Germinal center (tissue), 1 donor: ENCODE measurements at places on chromosomes 7 and 10.

GRCh38 chr10:49600781-49601400, 9.2 kb upstream of the SLC18A3 start:
- DNase-seq = no peak

- no peak for DNase-seq
Observed at GRCh38 chr7:2799253-2799652, 44.9 kb downstream of the GNA12 start.

DNA sequence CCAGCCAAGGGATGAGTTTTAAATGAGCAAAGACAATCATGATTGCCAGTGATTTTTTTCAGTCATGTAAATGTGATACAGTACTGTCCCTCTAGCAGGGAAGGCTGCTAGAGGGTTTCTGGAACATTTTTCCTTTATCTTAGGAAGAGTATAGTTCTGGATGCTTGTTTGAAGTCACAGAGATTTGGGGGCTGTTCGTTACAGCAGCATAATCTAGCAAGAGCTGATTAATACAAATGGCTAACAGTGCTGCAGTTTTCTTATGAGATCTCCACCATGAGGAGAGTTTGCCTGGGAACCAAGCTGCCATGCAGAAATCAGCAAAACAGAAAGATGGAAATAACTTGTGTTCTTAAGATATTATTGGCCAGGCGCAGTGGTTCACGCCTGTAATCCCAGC, 7.9 kb upstream of the PPA1 start:
- DNase-seq = no peak

GRCh38 chr7:10789170-10789569, 184.5 kb upstream of the PHF14 start:
- no peak for DNase-seq

- DNase-seq = no peak
Observed at GRCh38 chr7:82230811-82231581, 212.6 kb downstream of the CACNA2D1 start.

GRCh38 chr10:91042069-91042468, 121.2 kb upstream of the ANKRD1 start:
- no peak for DNase-seq

- no peak for DNase-seq
Observed at GRCh38 chr10:51342381-51342780, 268.1 kb downstream of the PRKG1 start.

GRCh38 chr10:31358688-31359330, 39.8 kb downstream of the ZEB1 start:
- DNase-seq = no peak

GRCh38 chr10:123150271-123150985, 2.5 kb downstream of the HMX2 start:
- DNase-seq = no peak

GRCh38 chr10:116602648-116603400, 12.1 kb downstream of the PNLIPRP1 start:
- DNase-seq = no peak

- no peak for DNase-seq
Observed at GRCh38 chr10:78414380-78414779, 380.7 kb downstream of the RPS24 start.

GRCh38 chr7:138893258-138893657, 87.9 kb downstream of the KIAA1549 start:
- DNase-seq = no peak

- DNase-seq = no peak
Observed at GRCh38 chr7:40623863-40624262, 489.1 kb downstream of the SUGCT start.

GRCh38 chr10:17432723-17433122, 21.7 kb downstream of the ST8SIA6 start:
- DNase-seq = no peak

- no peak for DNase-seq
Observed at GRCh38 chr10:76404531-76404930, 973.1 kb downstream of the LRMDA start.

DNA sequence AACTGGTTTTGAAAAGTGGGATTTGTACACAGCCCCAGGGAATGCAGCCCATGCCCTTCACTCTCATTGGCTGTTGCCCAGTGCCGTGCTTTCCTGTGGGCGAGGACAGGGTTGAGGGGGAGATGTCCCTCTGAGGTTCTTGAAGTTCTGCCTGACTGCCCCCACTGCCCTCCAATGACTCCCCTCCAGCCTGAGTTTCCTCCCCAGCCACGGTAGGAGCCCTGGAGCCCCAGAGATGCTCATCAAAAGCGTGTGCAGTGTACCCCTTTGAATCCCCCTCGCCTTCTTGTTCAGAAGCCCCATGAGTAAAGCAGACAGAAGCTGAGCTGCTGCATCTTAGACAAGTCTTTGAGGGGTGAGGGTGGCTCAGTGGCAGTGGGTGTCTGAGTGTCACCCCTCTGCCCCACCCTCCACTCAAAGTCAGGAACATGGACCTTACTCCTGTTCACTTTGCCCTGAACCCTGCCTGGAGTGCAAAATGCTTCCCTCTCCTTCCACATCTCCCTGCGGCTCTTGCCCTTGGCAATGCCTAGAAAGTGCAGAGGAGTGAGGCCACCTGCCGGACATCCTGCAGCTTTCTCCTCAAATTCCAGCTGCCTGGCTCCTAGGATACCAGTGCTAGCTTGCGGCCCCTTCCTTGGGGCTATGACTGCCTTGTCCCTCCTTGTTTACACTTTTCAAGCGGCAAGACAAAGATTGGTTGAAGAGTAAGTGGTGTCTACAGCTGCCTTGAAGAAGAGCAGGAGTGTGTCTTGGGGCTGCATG, 19.9 kb downstream of the FAM241B start:
- DNase-seq = no peak

- DNase-seq = peak; percentile 24
Observed at GRCh38 chr10:24518981-24519597, 204.6 kb downstream of the ARHGAP21 start.

GRCh38 chr10:12608761-12609160, 259.4 kb downstream of the CAMK1D start:
- no peak for DNase-seq

GRCh38 chr7:50166997-50167965, 74.2 kb upstream of the ZPBP start:
- DNase-seq = peak; percentile 54

DNA sequence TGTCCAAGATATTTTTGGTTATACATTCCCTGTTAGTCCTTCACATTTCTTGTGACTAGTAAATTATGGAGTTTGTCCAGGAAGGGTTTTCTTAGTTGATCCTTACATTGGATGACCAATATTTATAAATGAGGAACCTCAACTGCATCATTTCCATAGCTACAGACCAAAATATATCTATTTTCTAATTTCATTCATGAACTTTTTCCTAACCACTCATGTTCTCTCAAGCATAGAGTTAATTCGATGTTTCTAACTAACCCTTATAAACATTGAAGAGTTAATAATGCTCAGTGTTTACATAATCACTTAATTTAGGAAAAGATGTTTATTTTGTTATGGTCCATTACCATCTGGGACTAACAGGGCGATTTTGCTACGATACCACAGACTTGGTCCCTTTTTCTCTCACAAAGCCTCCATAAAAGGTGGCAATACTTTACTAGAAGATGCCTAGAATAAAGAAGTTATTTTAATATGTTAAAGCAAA, 591.0 kb downstream of the MAGI2 start:
- DNase-seq = no peak

DNA sequence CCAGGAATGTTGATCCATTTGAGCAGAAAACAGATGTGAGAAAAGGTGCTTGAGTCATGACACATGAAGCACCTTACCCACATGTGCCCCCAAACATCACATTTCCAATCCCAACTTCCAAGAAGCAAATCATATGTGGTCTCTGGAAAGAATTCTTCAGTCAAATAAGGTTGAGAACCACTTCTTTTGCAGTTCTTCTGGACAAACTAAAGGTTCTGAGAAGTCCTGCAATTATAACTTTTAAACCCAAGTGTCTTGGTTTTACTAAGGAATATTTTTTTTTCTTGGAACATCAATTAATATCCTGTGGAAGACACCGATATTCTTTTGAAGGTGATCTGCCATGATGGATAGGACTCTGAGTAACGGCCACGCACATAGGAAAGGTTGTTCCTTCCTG, 151.3 kb downstream of the MYOF start:
- DNase-seq = no peak

DNA sequence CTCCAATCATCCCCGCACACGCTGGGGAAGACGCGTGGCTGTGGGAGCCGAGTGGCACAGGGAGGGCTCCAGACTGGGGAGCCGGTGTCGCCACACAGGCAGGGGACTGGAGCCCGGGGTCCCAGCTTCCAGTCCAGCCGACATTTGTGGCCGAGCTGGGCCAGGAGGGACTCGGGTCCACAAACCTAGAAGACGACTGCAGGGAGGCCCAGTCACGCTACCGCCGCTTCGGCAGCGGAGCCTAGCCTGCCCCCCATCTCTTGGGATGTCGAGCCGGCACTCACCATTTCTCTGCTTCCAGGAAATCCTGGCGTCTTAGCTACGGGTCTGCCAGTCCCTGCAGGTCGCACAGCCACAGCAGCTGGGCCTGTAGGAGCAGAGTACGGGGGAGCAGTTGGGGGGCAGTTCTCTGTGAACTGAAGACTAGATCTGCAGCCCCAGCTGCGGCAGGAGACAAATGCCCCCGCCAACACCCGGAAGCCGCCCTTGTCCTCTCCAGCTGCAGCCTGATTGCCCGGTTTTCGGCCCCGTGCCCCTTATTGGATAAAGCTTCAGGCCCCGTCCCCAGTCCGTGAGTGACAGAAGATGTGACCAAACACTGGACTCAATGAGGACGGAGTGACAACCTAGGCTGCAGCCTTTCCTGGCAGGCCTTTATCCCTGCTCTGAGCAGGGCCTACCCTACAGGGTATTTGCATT, 270.7 kb downstream of the ZNF33B start:
- DNase-seq = peak; percentile 75

GRCh38 chr7:73517241-73517995, 4.7 kb downstream of the BAZ1B start:
- DNase-seq = no peak

- DNase-seq = no peak
Observed at GRCh38 chr10:89555688-89556445, 20.5 kb upstream of the SLC16A12 start.

GRCh38 chr10:6239213-6239991, 36.7 kb downstream of the PFKFB3 start:
- DNase-seq = no peak

DNA sequence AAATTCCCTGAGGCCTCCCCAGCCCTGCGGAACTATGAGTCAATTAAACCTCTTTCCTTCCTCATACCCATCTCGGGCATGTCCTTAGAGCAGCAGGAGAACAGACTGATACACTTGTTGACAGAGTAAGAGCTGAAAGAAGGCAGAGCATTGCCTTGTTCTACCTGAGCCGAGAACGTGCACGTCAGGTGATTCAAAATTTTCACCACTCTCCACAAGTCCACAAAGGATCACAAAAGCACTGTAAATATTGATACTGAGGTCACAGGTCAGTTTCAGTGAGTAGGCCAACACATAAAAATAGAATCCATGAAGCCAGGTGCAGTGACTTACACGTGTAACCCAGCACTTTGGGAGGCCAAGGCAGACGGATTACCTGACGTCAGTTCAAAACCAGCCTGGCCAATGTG, 27.8 kb downstream of the DCLRE1C start:
- no peak for DNase-seq

DNA sequence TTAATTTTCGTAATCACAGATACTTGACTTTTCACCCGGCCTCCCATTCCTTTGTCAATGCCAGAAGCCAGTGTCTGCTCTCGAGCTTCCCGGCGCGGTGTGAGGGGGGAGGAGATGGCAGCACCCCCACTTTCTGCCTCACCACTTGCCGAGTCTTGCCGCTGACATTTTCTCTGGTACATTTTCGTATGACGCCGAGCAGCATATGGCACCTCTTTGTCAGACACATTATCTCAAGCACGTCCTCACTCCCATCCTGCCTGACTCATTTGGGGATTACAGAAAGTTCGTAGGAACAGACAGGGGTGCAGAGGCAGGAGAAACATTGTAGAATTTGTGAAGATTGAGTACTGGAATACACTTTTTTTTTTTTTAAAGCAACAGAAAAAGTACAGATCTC, 60.8 kb upstream of the SORCS3 start:
- DNase-seq = no peak

DNA sequence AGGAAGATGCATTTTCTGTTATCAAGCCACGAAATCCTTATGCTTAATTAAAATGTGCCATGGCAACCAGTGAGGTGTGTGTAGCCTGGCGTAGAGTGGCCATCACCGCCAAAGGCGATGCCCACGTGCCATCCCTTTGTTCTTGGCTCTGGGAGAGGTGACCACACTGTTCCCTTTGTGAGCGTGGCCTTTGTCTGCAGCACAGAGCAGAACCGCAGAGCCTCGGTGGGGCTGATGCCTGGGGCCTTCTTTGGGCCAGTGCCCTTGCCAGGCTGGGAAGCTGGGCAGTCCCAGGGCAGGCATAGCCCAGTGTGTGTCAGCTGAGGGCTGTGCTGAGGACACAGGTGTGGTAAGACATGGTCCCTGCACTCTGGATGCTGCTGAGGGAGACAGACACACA, 48.3 kb downstream of the BUB3 start:
- DNase-seq = no peak

DNA sequence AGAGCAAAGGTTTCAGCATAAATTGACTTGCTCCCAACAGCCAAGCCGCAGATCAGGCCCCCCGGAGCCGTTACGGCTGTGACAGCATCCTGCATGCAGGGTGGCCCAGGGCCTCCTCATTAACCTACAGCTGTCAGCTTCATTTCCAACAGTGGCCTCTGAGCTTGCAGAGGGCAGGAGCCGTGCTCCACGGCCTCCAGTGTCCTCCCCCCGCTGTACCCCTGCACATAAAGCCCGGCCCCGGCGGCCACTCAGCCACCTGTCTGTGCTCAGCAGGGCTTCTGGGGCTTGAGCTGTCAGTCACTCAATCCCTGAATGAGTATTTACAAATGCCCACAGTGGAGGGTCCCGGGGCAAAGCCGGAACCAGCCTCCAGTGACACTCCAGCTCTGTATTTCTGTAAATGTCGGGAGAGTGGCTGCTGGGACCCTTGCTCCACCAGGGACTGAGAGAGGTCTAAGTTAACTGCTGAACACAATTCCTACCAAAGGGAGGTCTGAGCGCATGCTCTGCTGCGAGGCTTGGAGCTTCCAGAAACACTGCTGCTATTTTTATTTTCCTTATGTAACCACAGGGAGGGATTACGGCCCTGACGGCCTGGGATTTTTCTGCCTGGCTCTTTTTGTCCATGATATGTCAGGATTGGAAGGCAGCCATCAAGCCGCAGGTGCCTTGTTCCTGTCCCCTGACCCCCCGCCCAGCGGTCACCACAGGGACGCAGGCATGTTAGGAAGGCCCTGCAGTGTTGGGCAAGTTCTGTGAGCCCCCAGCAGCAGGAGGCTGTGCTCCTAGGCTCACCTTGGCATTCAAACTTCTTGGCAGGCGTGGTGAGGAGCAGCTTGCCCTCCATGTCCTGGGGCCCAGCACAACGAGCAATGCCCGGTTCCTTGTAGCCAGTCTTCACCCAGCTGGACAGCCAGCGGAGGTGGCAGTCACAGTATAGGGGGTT, 165.0 kb downstream of the SLIT1 start:
- no peak for DNase-seq

GRCh38 chr10:118812393-118812740, 57.6 kb upstream of the CACUL1 start:
- DNase-seq = no peak
